ENCODE measurements at places on chromosomes 2 and 18. TPM values are rescaled to one million over a fixed set of nuclear protein-coding genes. Genes with fewer than 3 reads are reported as not detected.

GRCh38 chr2:152497481-152498052, 162.6 kb downstream of the FMNL2 start:
- H3K4me3 ChIP-seq: no peak overlapping the region
- no peaks in the 10 kb centered on the region for H3K27me3 ChIP-seq
- no peak for DNase-seq
- no peak overlapping the region for H3K27ac ChIP-seq

- H3K4me1 ChIP-seq: no peaks in the 10 kb centered on the region
- H3K27me3 ChIP-seq: no peaks in the 10 kb centered on the region
- H3K27ac ChIP-seq: no peak overlapping the region
- DNase-seq: no peak
- no peaks in the 10 kb centered on the region for H3K36me3 ChIP-seq
Measured at GRCh38 chr2:217521820-217522219, 481.0 kb downstream of the TNS1 start.

GRCh38 chr2:80461505-80462197, 157.1 kb upstream of the LRRTM1 start:
- H3K4me1 ChIP-seq: no peaks in the 10 kb centered on the region
- no peak overlapping the region for H3K4me3 ChIP-seq
- no peaks in the 10 kb centered on the region for H3K36me3 ChIP-seq
- H3K27ac ChIP-seq: no peak overlapping the region
- no peaks in the 10 kb centered on the region for H3K27me3 ChIP-seq

Gene FSIP2
- total RNA-seq: 0.57 TPM
